ENCODE measurements at places on chromosomes 2 and 18.

GRCh38 chr2:156340804-156341451 lies 8.4 kb upstream of the NR4A2 start:
- peak; percentile 86 for DNase-seq

DNA sequence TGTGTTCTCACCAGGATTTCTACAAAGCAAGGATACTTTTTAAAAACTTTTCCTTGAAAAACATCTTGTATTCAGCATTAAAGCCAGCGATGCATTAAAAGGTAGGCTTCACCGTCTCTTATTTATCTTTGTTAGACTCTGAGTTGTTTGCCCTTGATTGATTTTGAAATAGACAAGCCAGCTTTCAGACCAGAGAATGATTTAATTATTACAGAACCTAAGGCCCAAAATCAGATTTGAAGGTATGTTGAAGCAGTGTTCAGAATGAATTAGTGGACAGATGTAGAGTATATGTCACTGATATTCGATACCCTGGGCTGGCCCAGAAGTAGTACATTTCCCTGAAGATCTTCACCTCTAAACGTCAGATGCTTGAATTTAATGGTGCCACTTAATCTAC lies 136.4 kb downstream of the THSD7B start:
- no peak for DNase-seq

DNA sequence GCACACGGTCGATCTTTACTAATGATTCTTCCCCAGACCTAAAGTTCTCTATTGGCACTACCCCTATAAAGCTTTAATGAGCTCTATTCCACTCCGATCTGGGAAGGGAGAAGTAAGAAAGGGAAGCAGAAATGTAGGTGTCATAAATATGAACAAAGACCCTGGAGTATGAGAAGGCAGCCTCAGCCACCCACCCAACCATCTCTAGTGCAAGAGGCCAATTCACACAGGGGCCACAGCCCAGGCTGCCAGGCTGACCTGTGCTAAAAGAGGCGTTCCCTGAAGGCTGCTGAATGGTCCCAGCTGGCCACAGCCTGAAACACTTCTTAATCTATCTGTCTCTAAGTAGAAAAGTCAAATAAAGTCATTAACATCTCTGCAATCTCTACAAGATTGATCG lies 60.1 kb upstream of the ACTR3 start:
- no peak for DNase-seq

DNA sequence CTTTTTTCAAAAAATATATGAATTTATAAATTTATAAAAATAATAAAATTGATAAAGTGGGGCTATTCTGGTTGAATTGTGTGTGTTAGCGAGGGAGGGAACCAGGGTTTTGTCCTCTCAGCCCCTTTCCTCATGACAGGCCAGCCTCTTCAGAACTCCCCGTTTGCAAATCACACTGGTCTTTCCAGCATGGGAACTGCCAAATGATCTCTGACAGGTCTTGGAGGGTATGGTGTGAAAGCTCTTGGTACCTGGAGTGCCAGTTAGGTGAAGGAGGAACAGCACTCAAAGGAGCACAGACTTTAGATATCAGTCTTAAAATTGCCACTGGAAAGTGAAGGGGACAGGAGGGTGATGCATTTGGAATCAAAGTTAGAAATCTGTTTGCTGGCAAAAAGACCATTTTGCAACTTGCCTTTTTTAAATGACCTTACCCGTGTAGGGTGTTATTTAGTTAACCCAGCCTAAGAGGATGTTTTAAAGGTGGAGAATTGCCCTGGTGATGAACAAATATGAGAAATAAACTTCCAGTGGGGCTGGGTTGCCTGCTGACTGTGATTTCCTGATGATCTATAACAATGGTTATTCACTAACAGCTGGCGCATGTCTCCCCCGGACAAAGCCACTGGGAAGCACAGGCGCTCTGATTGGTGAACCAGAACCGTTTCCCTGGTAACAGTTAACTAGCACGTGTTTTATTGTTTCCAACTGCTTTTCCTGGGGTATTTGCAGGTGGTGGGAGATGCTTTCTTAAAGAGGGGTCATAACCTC lies 85.3 kb upstream of the EFEMP1 start:
- DNase-seq: peak; percentile 94

- DNase-seq: no peak
Measured at GRCh38 chr2:181356526-181357130, 100.6 kb upstream of the ITGA4 start.

DNA sequence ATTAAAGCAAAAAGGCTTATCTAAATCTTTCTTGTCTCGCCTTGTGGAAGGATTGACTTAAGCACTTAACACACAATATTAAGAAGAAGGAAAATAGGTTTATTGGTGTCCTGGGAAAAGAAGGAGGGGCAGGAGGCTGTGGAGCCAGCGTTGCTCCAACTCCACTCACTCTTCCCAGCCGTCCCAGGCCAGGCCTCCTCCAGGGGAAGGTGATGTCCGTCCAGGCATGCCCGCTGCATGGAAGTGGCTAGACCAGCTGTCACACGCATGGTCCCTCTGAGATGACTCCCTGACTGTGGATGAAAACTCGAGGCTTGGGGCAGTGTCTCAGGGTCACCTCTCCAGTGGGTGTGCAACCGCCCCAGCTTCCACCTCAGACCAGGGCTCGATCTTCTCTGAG lies 281.1 kb downstream of the GALR1 start:
- no peak for DNase-seq
